ENCODE measurements at places on chromosomes 1 and 21.

GRCh38 chr1:99852648-99853047 lies 2.5 kb downstream of the AGL start:
- DNase-seq, result no peak

DNA sequence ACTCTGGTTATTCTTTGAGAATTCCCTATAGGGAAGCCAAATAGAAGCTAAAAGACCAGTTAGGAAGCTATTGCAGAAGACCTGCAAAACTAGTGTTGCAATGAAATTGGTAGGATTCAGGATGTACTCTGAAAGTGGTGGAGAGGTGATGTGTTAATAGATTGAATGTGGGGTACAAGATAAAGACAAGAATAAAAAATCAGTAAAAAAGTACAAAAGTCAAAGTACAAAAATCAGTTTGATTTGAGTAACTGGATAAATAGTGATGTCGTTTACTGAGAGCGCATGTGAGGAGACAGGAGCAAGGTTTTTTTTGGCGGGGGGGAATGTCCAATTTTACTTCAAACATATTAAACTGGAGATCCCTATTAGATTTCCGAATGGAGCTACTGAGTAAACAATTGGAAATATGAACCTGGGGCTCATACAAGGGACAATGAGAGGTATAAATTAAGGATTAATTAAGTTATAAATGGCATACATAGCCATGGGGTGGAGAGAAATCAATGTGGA lies 2.5 kb upstream of the DCAF8 start:
- DNase-seq, result no peak

DNA sequence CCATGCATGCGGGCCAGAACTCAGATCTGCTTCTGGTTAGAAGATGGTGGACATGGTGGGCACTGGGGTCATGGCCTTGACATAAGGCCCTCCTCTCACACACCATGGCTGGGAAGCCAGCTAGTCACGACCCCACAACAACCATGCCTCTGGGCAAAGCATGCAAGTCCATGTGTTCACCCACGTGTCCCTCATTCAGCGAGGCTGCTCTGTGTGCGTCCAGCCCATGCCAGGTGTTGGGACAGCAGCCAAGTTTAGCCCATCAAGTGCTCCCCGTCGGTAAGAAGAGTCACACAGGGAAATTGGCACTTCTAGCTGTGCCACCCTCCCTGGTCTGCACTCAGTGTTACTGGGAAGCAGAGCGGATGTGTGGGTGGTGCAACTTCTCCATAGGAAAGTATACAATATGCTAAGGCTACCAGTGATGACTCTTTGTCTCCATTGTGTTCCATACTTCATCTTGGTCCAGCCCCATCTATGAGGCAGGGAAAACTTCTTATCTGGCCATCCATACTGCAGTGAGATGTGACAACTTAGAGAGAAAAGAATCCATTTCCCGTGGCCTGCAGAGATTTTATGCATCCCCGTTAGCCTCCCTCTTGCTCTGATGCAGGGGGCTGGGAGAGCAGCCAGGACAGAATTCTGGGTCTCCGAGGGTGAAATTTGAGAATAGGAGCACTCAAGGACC lies 198.0 kb downstream of the GRIK3 start:
- no peak for DNase-seq

- DNase-seq, result peak; percentile 45
Measured at GRCh38 chr1:48203287-48203900, 19.1 kb upstream of the SLC5A9 start.

DNA sequence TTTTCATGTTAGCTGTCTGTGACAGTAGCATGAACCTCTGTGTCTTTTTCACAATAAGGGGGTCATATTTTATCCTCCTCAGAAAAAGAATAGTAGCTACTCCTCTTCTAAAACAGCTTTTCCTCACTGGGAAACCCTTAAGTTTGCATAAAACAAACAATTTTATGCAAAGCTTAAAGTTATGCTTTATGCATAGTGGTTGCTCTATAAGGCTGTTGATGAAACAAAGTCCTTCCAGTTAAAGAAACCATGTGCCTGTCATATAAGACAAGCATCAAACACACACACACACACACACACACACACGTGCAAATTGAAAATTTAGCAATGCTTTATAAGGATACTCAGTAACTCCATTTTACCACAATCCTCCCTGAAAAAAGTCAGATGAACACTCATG lies 107.0 kb downstream of the CHD1L start:
- DNase-seq, result no peak

GRCh38 chr1:155082301-155083051 lies 3.8 kb downstream of the EFNA3 start:
- peak; percentile 30 for DNase-seq

DNA sequence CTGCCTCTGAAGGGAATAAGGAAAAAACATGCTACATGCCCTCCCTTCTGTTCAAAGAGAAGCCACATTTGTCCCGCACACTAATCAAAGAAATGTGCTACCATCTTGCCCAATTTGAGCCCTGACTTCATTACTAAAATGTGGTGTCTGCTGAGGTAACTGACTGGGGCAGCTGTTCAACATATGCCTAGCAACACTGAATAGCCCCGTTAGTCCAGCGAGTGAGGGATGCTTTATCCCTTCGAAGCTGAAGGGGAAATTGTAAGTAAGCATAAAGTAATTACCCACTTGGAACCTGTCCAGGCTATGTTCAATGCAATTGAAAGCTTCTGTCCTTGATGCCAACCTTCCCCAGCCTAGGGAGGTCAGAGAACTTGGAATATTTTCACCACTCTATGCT lies 310.6 kb downstream of the SEC16B start:
- no peak for DNase-seq

DNA sequence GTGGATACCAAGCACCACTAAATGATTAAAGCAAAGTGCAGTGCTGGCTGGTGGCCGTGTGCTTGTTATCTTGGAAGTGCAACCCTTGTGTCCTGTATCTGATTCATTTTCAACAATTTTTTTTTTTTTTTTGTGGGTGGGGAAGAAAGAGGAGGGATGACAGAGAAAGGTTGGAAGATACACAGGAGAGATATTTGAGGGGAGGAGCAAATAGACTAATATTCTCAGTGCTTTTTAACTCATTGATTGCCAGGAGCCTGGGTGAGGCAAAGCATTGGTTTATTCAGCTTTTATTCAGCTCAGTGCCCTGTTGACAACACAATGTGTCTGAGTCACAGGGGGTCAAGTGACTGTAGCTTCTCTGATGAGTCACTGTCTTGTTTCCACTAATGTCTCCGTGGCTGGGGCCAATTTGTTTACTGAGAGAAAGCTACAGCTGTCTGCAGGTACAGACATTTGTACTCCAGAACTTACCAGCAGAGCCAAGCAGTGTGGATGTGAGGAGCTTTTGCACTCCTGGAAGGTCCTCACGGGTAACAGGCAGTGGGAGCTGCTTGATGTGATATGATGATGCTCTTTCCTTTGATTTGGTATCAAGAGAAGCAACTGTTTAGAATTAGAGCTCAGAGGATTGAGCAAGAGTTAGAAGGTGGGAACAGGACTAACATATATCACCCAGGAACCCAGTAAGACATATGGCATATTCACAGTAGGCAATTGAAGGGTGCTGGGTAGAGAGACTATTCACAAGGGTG lies 23.6 kb upstream of the DNM3 start:
- DNase-seq, result peak; percentile 95

DNA sequence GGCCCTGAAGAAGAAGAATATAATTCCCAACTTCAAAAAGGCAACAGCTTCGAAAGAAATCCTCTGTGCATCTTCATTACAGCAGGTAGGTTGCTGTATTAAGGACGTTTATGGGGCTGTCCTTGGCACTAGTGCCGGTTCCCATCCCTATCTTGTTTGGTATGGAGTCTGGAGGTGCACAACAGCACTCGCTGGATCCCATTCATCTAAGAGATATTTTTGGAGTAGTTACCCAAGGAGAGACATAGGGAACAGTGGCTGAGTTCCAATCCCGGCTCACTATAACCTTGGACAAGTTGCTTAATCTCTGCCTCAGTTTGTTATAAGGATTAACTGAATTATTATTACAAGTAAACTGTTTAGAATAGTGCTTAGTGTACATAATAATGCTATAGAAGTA lies 106.4 kb downstream of the TRABD2B start:
- no peak for DNase-seq

- no peak for DNase-seq
Measured at GRCh38 chr21:14581902-14582457, 35.9 kb upstream of the SAMSN1 start.

DNA sequence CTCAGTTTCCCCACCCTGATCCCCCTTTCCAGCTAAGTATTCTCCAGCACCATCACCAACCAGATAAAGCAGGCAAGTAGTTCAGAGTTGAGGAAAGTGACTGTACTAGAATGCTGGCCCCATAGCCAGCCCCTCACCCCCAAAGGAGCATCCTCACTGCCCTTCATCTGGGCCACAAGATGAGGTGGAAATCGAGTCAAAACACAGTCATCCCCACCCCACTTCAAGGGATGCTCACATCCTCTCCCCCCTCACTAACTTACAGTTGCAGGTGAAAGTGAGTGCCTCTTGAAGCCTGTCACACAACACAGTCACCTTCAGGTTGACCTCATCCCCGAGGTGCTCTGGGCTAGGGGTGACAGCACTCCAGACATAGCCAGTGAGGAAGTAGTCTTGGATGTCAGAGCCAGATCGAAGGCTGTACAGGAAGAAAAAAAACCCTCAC lies 30.4 kb downstream of the PIK3C2B start:
- DNase-seq, result no peak

DNA sequence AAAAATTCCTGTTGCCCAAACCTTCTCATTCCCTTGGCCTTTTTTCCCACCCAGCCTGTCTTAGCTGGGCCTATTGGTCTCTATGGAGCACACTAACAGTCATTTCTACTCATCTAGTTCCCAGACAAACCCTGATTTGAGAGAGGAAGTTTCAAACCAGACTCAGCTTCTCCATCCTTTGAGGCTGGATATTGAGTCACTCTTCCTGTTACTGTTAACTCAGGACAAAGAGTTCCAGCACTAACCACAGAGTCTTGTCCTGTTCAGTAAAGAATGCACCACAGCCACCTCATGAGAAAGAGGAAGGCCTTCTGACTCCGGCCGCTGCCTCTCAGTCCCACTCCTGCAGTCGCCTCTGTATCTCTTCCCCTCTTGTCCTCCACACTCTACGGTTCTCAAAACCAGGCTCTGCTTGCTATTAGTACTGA lies 137.8 kb downstream of the PTPRC start:
- DNase-seq, result peak; percentile 90

DNA sequence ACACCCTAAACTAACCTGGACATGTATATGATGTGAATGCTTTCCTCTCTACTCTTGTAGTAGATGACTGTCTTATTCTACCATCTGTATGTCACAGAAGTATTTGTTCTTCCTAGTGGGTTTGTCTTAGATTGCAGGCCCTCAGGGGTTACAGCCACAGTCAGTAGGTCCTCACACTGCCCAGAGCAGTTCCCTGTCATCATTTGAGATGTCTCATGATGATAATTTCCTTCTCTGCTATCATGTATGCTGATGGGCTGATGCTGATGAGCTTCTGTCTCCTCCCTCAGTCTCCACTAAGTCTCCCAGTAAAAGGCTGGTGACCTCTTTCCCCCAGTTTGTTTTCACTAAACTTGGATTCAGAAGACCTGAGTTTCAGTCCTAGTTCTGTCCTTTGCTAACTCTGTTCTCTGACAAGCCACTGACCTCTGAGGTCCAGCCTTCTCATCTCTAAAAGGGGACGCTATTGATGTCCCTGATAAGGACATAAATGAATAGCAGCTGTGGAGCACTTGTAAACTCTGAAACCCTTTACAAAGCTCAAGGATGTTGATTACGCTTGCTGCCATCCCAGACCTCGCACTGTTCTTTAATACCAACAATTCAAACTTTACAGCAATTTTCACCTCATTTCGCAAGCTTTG lies 3.1 kb upstream of the ETV3 start:
- DNase-seq, result no peak

DNA sequence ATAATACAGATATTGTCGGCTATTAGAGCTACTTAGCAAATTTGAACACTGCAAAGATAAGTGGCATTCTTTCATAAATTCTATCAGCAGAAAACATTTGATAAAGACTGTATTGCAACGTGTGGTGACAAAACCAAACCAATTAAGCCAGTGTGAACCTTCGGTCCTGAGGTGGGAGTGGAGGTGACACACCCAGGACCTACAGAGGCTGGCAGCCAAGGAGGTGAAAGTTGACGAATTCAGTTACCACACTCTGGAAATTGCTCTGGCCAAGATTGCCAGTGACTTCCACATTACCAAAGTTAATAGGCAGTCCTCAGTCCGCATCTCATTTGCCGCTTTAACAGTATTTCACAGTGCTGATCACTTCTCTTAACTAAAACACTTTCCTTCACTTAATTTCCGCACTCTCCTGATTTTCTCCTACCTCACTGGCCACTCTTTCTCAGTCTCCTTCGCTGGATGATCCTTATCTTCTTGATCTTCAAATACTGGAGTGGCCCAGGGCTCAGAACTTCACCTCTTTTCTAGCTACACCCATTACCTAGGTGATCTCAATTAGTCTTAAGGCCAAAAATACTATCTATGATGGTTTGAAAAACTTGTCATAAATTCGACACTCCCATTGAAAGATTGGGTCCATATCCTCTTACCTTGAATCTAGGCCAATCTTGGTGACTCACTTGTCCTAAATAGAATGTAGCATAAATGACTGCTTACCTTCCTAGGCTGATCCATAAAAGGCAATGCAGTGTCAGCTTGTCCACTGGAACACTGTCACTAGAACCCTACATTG lies 5.1 kb upstream of the CDC42BPA start:
- DNase-seq, result peak; percentile 46

GRCh38 chr21:34126269-34126668 lies 52.9 kb downstream of the MRPS6 start:
- DNase-seq, result peak; percentile 87

- DNase-seq, result no peak
Measured at GRCh38 chr1:29309075-29309474, 72.8 kb downstream of the PTPRU start.

DNA sequence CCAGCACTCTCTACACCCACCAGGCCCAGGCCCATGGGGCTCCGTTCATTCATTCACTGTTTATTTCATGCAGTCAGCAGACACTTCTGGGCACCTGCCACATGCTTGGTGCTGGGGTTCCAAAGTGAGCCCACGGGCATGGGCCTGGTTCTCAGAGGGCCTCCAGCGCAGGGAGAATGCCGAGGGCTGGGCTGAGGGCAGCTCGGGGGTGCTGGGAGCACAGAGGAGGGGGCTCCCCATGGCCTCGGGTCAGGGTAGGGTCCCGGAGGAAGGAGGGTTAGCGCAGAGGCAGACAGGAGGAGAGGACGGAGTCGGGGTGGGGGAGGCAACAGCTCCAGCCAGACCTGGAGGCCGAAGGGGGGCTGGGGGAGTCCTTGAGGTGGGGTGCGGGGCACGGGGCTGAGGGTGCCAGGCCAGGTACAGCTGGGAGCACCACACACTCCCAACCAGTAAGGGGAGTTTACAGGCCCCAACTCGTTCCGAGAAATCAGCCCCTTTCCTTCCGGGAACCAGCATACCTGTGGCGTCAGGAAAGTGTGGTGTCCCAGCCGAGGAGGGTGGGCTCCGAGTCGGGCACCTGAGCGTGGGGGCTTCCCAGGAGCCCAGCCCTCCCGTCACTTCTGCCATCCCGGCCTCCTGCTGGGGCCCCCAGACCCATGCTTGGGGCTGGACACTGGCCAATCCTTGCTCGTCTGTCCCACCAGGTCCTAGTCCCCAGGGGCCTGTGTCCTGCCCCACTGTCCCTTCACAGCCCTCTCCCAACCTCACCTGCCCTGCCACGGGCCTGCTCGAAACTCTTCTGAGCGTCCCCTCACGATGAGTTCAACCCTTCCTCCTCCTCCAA lies 10.8 kb downstream of the ARHGEF16 start:
- DNase-seq, result peak; percentile 63

GRCh38 chr1:198291036-198291435 lies 134.2 kb downstream of the NEK7 start:
- DNase-seq, result no peak

- DNase-seq, result peak; percentile 22
Measured at GRCh38 chr1:67642629-67643028, 42.4 kb upstream of the GADD45A start.

GRCh38 chr1:169087876-169088275 lies 18.6 kb upstream of the ATP1B1 start:
- DNase-seq, result no peak

All from epithelial cell of esophagus (primary cell).